ENCODE measurements at places on chromosomes 1 and 21.

DNA sequence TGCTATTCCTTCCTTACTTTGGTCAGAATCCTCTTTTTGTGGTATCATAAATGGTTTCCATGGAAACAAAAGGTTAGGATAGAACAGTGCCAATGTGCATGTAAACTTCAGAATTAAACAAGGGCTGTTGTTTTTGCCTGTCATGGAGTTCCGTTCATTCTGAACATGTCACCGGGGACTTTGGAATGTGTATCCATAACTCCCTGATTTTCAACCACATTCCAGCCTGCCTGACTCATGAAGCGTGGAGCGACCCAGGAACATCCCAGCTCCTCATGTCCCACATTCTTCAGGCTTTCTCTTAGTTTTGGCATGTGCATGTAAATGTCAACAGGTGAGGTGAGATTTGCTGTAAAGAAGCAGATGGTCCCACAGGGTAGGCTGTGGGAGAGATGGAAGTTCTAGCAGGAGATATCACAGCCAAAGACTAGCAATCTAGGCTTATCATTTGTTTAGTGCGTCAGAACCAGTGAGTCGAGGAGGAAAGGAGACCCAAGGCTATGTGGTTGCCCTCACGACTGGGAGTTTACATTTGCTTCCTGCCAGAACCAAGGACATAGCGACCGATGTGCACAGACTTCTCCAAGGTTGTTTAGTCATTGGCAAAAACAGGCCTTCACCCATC is 23.0 kb upstream of the DNAJC11 start:
- no peak for DNase-seq

- DNase-seq: no peak
Observed at GRCh38 chr1:234961456-234962339, 166.9 kb downstream of the TOMM20 start.

DNA sequence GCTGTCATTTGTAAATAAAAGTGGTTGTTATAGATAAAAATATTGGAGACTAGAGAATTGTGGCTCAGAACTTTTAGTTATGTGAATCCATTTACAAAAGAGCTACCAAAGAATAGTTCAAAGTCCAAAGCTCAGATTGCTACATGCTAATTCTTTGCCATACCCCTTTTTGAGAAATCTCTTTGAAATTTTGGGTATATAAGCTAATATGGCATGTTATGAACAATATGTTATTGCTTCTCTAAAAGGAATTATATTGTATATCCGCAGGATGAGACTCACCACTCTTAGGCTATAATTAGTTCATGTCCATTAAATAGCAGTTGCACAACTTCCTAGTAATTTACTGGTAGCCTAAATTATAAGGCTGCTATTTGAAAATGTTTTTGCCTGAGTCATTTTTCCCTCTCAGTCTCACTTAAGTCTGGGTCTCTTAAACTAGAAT is 178.0 kb downstream of the ZNF281 start:
- DNase-seq: no peak

GRCh38 chr1:72186733-72187307 is 95.5 kb downstream of the NEGR1 start:
- DNase-seq: no peak

- no peak for DNase-seq
Observed at GRCh38 chr1:183850852-183851251, 45.9 kb downstream of the RGL1 start.

DNA sequence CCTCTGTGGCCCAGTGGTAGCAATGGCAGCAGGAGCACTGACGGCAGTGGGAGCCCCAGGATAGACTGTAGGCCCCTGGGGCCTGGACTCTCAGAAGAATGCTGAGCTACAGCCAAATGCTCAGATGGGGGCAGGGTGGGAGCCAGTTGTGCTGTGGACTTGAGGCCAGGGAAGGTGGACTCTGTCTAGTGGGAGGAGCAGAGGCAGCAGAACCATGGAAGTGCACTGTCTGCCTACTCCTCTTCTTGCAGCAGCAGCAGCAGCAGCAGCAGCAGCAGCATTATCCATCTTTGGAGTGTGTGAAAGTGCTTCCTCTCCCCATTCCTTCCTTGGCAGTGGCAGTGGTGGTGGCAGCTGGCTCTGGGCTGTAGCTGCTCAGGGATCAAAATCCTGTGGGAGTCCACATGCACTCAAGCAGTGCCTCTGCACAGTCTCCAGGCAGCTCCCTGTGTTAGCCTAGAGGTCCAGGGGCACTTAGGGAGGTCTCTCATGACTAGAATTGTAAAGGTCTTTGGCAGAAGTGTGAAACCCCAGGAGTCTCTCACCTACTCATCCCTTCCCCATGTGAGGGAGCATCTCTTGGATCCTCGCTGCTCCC is 917.9 kb upstream of the B3GALT2 start:
- peak; percentile 8 for DNase-seq

DNA sequence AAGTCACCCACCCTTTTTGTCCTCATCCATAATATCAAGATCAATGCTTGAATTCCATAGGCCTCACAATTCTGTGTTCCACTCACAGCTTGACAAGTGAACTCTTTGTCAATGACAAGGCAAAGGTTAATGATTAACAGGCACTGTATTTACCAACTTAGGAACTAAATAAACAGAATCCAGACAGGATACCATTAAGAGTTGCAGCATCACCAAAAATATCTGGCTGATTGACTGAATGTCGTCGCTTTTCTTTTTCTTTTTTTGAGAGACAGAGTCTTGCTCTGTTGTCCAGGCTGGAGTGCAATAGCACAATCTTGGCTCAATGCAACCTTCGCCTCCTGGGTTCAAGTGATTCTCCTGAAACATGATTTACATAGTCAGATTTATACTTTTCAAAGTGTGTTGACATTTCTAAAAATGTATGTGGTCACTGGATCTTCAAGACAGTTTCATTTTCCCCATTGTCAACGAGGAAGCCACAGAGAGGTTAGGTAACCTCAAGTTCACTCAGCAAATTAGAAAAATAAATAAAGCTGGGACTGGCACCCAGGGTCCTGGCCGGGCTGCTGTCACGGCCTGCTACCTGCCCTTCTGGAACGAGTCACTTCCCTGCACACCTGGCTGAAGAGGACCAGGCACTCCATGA is 81.0 kb downstream of the PDE9A start:
- DNase-seq: no peak

GRCh38 chr1:6587261-6588005 is 7.6 kb downstream of the ZBTB48 start:
- no peak for DNase-seq

- no peak for DNase-seq
Observed at GRCh38 chr1:79117376-79117775, 110.8 kb upstream of the ADGRL4 start.

- DNase-seq: no peak
Observed at GRCh38 chr1:186440584-186440983, 20.3 kb downstream of the PDC start.

DNA sequence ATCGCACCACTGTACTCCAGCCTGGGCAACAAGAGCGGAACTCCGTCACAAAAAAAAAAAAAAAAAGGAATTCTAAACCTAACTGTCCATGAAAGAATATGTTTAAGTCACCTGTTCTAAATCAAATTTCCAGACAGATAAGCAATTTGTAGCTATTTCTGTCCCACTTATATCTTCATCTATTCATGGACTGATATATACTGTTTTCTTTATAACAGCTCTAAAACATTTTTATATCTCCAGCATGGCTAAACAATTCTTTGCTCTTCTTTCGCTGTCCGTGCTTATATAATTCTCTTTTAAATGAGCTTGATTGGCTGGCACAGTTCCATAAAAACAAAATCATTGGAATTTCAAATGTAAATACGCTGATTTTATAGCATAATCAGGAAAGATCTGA is 30.5 kb downstream of the BRWD1 start:
- DNase-seq: no peak

GRCh38 chr1:198780376-198780775 is 141.5 kb downstream of the PTPRC start:
- DNase-seq: no peak

GRCh38 chr1:205054013-205054412 is 11.0 kb downstream of the CNTN2 start:
- DNase-seq: no peak

DNA sequence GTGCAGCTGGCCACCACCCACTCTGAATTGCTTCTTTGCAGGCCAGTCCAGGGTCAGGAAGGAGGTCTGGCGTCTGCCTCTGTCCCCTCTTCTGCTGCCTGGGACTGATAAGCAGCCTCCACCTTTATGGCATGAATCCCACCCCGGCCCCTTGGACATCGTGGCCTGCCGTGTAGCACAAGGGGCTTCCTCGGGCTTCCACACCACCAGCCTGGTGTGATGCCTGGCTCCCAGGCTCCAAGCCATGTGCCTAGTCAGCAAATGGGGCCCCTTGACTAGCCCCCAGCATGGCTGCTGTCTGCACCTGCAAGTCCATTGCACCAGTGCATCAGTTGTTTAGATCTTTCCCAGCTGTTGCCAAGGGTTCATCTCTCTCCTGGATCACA is 9.9 kb upstream of the ARF1 start:
- DNase-seq: no peak

- no peak for DNase-seq
Observed at GRCh38 chr1:201955729-201956143, 433 bp downstream of the TIMM17A start.

DNA sequence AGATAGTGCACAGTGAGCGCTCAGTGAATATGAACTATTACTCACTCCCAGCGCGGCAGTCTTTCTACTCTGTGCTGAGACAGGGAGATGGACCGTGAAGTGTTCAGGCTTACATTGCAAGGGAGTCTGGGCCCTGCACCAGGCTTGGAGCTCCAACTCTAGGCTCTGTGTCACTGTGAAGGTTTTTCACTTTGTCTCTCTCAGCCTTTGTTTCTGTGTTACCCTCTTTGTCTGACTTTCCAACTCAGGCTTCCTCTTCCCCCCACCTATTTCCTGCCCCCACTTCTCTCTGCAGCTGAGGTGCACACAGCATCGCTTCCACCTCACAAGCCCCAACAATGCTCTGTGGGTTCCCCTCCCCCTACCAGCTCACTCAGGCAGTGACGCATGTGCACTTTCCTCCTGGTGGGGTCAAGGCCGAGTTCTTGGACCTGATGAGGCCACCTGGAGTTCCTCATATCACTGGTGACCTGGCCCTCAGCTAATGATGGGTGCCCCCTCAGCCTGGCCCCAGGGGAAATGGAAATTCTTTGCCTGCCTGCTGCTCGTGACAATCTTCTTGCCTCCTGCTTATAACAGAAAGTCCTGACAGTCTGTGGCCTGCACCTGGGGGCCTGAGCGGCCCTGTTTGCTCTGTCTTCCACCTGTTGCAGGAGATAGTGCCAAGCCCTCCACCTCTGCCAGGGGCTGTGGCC is 1.1 kb upstream of the LCK start:
- peak; percentile 22 for DNase-seq

- no peak for DNase-seq
Observed at GRCh38 chr1:241802863-241803262, 45.1 kb upstream of the EXO1 start.

GRCh38 chr1:88061492-88062177 is 622.4 kb upstream of the PKN2 start:
- peak; percentile 35 for DNase-seq
